ENCODE measurements at places on chromosomes 2 and 18.

DNA sequence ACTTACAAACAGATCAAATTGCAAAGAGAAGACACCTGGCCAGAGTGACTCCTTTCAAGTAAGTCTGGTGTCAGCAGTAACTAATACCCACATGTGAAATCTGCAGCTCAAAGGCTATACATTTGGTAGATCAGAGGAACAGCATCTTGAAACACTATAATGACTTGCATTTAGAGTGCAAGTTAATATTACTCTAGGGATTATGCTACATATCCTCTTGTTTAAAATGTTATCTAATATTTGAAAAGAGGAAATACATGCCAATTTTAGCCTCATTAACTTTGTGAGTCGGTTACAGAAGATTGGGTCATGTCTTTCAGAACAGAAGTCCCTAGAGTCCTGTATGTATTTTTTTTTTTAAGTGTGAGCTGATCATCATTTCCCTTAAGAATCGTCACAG lies 15.2 kb downstream of the LANCL1 start:
- peak; percentile 63 for DNase-seq

GRCh38 chr2:207385903-207386302 lies 143.9 kb upstream of the CREB1 start:
- DNase-seq: no peak

GRCh38 chr18:79580498-79581171 lies 99.0 kb upstream of the CTDP1 start:
- no peak for DNase-seq

GRCh38 chr2:28644760-28645159 lies 106.9 kb upstream of the PPP1CB start:
- no peak for DNase-seq

DNA sequence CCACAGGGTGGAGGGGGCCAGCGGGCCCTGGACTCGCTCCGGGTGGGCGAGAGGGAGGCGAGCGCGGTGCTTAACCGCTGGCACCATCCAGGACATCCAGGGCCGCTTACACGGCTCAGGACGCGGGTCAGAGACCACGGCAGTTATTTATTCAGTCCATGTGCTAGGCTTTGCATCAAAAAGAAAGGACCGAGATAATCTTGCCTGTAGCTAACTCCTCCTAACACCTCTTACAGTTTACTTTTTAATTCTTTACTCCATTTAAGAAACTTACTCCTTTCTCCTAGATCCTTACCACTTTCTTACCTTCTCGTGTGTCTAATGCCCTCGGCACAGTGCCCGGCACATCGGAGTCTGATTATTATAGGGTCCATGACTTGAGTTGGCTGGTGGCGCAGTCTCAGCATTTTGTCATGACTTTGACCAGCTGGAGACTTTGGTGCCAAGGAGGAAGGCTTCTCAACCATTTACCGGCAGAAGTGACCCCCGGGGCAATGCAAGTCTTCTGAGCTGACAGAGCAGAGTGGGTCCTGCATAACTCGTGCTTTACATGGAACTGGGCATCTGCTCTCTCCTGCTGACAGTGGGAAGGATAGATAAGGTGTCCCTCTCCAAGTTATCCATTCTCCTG lies 503 bp downstream of the ANXA4 start:
- DNase-seq: no peak

- no peak for DNase-seq
Observed at GRCh38 chr2:5330961-5331360, 361.2 kb upstream of the SOX11 start.

DNA sequence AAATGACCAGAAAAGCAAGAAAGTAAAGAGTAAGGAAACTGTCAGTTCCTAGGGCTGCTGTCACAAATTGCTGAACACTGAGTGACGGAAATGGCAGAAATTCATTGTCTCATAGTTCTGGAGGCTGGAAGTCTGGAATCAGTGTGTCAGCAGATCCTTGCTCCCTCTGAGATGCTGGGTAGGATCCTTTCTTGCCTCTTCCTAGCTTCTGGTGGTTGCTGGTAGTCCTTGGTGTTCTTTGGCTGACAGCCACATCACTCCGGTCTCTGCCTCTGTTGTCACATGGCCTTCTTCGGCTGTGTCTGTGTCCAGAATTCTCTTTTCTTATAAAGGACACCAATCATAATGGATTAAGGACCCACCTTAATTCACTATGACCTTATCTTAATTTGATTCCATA lies 21.9 kb downstream of the PLEKHB2 start:
- no peak for DNase-seq

DNA sequence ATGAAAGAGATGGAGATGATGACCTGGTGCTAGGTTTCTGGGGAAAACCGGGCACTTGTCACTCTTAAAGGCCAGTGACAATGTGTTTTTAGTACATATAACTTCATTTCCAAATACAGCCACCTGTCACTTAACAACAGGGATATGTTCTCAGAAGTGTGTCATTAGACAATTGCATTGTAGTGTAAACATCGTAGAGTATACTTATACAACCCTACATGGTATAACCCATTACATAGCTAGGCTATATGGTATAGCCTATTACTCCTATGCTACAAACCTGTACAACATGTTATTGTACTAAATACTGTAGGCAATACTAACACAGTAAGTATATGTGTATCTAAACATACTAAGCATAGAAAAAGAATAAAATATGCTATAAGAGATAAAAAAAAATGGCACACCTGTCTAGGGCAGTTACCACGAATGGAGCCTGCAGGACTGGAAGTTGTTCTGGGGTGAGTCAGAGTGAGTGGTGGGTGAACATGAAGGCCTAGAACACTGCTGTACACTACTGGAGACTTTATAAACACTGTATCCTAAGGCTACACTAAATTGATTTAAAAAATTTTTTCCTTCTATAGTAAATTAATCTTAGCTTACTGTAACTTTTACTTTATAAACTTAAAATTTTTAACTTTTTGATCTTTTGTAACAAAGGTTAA lies 123.2 kb downstream of the THADA start:
- DNase-seq: no peak

GRCh38 chr2:11802782-11803191 lies 56.4 kb downstream of the LPIN1 start:
- DNase-seq: no peak

DNA sequence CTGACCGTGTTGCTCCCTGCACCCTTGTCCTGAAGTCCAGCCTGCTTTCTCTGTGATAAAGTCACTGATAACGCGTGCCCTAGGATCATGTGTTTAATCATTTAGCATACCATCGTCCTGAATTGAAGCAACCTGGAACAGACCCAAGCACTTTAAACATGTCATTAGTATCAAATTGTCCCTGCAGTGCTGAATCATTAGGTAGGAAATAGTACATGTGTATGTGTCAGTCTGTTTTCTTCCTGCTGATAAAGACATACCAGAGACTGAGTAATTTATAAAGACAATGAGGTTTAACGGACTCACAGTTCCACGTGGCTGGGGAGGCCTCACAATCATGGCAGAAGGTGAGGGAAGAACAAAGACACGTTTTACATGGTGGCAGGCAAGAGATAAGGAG lies 2.8 kb downstream of the ASB18 start:
- no peak for DNase-seq

- DNase-seq: no peak
Observed at GRCh38 chr18:48649231-48649630, 110.4 kb downstream of the CTIF start.

DNA sequence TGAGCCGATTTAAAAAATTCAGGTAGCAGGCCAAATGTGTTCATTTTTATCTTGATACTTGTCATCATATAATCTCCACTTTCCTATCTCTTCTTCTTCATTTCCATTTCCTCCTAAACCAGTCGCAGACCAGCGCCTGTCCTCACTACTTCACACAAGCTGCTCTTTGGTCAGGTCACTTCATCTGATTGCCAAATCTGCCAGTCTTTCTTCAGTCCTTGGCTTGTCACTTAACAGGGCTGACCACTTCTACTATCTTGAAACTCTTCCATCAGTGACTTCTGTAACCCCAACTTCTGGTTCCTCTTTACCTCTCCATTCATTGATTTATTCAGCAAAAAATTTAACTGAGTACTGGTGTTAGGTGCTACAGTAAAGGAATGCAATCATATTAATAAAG lies 18.0 kb upstream of the SPRED2 start:
- no peak for DNase-seq

DNA sequence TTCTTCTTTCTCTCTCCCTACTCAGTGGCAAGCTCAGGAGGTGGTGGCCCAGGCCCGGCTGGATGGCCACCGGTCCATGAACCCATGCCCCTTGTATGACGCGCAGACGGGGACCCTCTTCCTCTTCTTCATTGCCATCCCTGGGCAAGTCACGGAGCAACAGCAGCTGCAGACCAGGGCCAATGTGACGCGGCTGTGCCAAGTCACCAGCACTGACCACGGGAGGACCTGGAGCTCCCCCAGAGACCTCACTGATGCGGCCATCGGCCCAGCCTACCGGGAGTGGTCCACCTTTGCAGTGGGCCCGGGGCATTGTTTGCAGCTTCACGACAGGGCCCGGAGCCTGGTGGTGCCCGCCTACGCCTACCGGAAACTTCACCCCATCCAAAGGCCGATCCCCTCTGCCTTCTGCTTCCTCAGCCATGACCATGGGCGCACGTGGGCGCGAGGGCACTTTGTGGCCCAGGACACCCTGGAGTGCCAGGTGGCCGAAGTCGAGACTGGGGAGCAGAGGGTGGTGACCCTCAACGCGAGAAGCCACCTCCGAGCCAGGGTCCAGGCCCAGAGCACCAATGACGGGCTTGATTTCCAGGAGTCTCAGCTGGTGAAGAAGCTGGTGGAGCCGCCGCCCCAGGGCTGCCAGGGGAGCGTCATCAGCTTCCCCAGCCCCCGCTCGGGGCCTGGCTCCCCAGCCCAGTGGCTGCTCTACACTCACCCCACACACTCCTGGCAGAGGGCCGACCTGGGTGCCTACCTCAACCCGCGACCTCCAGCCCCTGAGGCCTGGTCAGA lies 1.8 kb downstream of the NEU2 start:
- DNase-seq: no peak

GRCh38 chr2:215454519-215455246 lies 18.8 kb upstream of the FN1 start:
- DNase-seq: no peak

Data from NCI-H1436 treated with DMSO at 0.1 percent for 48 hours (cell line).